Neural progenitor cell (in vitro differentiated cells): ENCODE measurements at places on chromosomes 1 and 21.

DNA sequence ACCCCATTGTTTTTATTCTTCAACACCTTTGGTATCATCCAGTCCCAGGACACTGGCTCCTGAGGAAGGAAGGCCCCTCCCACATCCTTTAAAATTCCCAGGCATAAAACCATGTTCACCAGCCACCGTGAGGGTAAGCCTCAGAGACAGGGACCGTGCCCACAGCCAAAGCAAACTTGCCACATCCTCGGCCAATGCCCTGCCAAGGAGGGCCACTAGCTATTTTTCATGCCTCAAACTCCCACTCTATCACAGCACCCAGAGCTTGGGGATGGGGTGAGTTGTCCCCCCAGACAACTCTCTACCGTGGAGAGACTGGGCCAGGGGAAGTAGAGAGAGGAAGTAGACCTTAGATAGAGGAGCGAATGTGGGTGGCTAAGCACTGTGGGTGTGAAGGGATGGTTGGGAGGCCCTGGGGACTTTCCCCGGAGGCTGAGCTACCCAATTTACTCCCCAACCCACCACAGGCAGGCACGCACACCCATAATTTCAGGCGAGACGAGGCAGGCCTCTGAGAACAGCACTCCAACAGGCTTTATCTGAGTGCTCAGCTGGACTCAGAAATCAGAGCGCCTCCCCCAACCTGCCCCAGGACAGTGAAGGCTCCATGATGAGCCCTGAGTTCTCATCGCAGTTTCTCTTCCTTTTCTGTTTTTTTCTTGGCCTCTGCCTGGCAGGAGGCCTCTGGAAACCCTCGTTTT lies 15.9 kb upstream of the BTG2 start:
- DNase-seq, result no peak

DNA sequence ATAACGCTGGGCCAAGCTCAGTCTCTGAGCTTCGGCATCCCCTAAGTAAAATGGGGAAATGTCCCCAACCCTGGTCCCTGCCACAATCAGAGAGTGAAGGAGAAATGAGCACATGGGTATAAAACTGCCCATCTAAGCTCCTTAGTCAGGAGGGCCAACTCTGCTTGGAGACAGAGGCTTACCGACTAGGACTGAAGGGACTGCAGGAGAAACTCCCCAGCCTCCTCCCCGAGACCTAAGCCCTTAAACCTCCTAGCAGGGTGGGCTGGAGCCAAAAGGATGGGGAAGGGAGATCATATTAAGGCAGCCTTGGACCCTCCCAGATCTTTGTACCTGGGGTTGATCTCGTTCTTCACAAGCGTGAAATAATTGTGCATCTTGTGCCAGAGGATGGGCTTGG lies 5.5 kb downstream of the ETNK2 start:
- no peak for DNase-seq

DNA sequence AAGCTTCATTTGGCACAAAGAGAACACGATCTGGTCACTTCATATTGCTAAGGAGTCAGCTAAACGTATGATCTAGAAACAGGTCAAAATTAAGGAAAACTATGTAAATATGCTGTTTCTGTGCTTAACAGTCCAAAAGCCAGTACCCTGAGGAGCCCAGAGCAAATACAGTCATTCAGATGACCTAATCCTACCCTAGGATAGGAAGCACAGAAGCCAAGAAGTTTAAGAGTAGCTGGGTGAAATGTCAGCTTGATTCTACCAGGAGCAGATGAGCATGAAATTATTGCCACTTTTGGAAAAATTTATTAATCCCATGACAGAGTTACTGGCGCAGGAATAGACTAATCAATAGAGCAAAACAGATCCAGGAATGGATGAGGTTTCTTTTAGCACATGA lies 18.3 kb downstream of the SORT1 start:
- no peak for DNase-seq

DNA sequence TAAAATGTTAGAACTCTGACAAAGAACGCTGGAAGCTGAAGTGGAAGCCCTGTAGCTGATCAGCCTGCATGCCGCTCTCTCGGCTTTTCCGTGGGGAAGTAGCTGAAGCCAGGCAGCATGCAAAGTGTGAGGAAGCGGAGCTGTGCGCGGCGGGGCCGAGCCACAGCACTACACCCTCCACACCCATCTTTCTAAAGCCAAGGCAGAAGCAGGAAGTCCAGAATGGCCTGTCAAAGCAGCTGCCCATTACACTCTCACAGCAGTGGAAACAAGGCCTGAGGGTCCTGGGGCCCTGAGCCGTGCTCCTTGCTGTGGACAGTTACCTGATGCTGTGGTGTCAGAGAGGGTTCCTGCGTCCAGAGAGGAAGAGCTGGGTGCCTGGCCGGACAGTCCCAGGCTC lies 69.6 kb downstream of the UBR4 start:
- no peak for DNase-seq

GRCh38 chr1:207803678-207804077 lies 51.8 kb downstream of the CD46 start:
- no peak for DNase-seq

- DNase-seq, result no peak
These were observed 82.9 kb downstream of the ARID4B start for GRCh38 chr1:235244974-235245592.

GRCh38 chr1:24074817-24075589 lies 36.9 kb downstream of the MYOM3 start:
- DNase-seq, result no peak

DNA sequence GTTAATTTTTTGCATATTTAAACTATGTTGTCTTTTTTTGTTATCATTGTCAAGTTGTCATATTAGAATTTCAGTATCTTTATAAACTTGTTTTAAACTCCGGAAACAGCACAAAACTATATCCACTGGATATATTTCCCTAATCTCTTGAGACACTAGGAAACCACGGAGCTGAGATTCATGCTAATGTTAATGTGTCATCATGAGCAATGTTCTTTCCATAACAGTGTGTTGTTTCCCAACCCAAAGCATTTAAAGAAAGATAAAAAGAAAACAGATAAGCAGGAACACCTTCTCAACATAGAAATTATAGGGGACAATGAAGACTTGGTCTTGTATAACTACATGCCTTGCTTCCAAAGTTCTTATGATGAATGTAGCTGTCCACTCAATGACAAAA lies 626.2 kb upstream of the TMPRSS15 start:
- no peak for DNase-seq

DNA sequence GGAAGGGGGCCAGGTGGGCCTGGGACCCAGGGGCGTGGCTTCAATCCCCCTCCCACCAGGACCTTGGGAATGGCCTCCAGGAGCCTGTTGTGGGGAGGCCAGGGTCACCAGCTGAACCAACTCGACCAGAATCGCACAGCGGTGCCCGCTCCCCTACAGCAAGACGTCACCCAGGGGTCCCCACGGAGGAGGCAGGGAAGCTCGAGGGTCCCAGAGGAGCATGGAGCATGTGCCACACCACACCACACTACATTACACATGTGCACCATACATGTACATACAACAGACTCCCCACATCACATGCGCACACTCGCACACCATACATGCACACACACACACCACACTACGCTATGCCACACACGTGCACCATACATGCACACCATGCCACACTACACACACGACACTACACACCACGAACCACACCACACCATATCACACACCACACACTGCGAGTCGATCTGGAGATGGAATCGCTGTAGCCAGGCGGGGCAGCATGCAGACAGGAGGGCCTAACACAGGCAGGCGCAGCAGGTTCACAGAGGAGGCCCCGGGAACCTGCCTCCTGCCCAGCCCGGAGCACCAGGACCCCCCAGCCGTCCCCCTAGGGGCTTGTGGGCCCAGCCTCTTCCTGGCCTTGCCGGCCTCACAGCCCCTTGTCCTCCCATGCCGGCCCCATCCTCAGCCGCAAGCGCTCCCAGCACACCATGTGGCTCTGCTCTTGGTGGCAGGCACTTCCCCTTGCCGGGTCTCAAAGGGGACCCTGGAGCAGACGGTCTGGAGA lies 596 bp downstream of the ITGB2 start:
- DNase-seq, result no peak

- DNase-seq, result peak; percentile 16
These were observed 68.2 kb downstream of the RNF187 start for GRCh38 chr1:228555074-228555994.

DNA sequence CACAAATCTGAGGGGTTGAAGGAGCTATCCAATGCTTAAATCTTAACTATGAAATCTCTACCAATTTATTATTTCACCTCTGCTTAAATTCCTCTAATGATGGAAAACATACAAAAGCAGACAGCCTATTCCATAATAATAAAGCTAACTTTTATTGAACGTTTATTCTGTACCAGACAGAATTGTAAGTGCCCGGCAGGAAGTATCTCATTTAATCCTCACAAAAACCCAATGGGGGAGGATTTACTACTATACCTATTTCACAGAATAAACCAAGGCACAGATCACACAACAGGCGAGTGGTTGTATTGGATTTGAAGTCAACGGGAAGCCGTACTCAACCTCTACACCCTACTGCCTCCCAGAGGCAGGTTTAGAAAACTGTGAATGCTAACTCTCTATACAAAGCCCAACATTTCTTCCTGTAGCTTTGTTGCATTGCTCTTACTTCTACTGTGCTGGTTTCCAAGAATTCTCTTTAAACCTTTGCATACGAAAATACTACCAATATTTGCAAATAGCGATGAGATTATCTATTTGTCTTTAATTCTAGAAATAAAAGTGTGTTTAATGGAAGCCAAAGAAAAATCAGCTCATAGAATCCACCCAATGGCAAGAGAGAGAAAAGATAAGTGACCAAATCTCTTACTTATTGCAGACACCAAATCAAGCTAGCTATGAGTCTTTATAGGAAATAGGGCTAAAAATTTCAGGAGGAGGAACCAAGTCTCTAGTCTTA lies 33.5 kb upstream of the C1orf53 start:
- DNase-seq, result peak; percentile 76

DNA sequence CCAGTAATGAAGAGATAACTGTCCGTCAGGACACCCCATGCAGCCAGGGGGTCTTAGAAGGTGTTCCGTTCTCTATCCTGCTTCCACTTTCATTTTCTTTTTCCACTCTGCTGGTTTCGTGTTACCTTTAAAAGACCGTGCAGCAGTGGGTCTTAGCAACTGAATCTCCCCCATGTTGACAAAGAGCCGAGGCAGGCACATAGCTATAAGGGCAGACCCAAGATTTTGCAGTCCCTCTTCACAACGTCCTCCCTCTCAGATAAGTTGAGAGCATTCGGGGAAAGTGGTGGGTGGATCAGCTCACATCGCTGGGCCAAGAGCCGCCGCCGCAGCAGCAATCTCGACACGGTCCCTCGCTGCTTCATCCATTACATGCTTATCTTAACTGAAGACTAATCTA lies 355.5 kb downstream of the LMO4 start:
- DNase-seq, result peak; percentile 14

GRCh38 chr1:119008483-119009311 lies 20.6 kb upstream of the TBX15 start:
- peak; percentile 58 for DNase-seq

DNA sequence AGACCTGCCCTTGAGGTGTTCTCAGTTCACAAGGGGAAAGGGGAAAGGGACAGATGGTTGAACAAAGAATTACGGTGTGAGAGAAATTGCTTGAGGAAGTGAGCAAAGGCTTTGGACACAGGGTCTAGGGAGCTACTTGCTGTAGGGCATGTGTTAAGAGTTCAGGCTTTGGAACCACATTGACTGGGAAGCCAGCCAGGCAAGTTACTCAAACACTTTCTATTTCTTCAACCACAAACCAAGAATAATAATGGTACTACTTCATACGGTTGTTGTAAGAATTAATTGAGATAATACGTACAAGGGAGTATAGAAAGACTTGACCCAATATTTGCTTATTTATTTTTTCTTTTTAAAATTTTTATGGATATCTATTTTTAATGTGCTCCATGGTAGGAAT lies 26.6 kb downstream of the AK4 start:
- DNase-seq, result no peak

- DNase-seq, result no peak
These were observed 180.4 kb upstream of the FOXD3 start for GRCh38 chr1:63142001-63142400.

- DNase-seq, result no peak
These were observed 39.3 kb upstream of the CSF3R start for GRCh38 chr1:36522021-36522420.

- DNase-seq, result peak; percentile 68
These were observed 14.3 kb downstream of the QSOX1 start for GRCh38 chr1:180168786-180169639.

DNA sequence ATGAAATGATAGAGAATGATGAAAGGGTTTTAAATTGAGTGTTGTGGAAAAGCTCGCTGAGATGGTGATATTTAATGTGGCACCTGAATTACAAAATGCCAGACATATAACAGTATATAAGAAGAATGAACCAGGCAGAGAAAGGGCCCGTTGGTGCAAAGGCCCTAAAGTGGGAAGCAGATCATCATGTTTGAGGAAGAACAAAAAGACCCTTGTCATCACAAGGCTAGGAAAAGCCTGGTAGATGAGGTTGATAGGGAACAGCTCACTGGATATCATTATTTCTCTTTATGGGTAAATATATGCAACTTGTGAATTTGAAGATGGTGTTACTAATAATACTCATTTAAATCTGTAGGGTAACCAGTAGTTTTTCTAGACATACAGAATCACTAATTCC lies 11.0 kb downstream of the RAP1A start:
- no peak for DNase-seq

DNA sequence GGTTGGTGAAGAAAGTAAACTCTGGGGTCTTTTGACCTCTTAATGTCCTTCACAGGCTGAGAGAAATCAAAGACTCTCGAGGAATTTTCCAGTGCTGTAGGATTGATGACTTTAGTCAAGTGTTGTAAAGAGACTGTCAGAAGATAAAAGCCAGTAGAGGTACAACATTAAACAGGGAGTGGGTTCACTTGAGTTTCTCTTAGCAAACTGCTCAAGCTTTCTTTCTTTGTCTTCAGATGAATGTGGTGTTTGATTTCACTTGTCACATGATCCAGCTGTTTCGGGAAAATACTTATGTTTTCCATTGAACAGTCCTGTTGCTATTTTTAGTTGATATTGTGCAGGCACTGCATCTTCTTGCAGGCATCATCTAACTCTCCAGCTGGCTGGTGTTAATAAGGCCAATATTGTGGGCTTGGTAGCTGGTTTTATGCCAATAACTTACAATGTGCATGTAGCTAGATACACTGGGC lies 45.6 kb downstream of the XCL2 start:
- DNase-seq, result no peak

DNA sequence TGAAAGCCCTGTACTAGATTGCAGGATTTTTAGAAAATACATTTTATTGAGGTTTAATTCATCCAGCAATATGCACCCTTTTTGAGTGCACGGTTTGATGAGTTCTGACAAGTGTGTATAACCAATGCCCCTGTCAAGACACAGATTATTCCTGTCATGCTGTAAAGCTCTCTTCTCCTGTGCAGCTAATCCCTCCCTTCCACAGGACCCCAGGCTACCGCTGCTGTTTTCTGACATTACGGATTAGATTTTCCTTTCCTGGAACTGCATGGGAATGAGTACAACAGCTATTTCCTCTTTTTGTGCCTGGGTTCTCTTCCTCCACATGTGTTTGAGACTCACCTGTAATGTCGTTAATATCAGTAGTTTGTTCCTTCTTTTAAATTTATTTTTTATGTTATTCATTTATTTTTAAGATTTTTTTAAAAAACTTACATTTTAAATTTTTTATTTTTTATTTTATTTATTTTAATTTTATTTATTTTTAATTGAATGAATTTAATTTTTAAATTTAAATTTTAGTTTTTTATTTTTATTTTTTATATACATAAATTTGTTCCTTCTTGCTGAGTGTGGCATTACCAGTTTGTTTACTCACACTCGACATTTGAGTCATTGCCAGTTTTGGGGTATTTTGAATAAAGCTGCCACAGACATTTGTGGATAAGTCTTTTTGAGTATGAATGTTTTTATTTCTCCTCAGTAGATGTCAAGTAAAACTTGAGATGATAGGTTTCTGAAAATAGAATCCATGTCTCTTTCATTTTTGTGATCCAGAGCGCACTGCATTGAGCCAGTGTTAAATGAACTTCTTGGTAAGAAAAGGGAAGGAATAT lies 79.0 kb upstream of the B3GALT5 start:
- no peak for DNase-seq
